Activated gamma-delta T cell treated with Interleukin-2 at 50 U/mL for 16 hours (primary cell): ENCODE measurements at places on chromosomes 13 and 19.

- DNase-seq, result no peak
These were observed 74.0 kb downstream of the CAB39L start for GRCh38 chr13:49369866-49370265.

DNA sequence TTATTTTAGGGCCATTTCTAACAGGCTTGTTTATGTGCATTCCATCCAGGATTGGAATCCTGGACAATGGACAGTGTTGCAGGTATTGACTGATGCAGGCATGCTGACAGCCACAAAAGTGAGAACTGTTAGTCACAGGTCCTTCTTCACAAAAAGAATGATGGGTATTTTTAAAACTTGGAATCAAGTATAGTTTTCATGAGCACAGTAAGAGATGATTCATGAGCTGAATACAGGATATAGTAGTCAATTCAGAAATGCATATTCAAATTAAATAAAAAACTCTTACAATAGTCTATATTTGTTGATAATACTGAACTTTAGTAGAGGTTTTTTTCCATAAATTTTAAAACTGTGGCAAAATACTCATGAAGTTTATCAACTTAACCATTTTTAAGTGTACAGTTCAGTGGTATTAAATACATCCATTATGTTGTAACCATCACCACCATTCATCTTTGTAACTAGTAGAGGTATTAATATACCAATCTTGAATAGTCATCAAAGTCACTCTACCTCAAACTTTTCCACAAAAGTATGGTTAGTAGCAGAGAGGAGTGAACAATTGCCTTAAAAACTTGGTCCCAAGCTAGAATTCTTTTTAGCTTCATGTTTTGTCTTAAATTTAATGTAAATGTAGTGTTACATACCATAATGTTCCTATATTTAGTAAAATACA lies 79.5 kb downstream of the KCNRG start:
- no peak for DNase-seq

DNA sequence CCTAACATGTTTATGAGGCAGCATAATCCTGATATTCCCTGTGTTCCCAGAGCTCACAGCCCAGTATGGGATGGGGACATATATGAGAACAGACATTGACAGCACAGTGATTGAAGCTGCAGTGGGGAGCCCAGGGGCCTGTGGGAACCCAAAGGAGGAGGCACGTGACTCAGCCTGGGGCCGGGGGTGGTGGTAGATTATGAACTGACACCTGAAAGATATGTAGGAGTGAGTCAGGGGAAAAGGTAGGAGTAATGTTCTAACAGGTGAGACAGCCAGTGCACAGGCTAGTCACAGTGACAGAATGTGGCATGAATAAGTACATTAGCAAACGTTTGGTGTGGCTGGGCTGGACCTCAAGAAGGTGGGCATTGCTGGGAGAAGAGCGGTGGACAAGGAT lies 29.0 kb downstream of the CKM start:
- DNase-seq, result no peak

DNA sequence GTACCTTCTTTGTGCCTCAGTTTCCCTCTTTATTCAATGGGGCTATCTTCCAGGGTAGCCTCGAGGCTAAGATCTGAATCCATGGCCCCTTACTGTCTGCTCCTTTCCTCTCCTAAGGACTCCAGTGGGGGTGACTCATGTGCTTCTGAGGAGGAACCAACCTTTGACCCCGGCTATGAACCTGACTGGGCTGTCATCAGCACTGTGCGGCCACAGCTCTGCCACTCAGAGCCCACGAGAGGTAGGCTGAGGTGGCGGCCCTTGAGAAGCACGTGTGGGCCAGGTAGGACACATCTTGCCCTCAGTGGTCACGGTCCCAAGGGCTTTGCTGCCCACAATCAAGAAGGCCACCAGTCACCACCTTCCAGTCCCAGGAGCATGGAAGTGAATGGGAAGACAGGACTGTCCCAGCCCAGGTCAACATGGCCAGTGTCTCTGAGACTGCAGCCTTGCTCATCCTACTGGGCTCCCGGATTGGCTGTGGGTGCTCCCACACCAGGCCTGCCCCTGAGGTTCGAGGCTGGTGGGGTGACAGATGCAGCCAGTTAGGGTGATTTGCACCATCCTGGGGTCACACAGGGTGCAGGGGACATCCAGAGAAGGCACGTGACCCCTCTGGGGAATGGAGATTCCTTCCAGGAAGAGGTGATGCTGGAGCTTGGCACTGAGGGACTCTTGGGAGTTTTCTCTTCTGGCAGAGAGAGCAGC lies 2.8 kb downstream of the TBC1D17 start:
- DNase-seq, result no peak

- no peak for DNase-seq
These were observed 520.7 kb upstream of the NBEA start for GRCh38 chr13:34421347-34421719.

DNA sequence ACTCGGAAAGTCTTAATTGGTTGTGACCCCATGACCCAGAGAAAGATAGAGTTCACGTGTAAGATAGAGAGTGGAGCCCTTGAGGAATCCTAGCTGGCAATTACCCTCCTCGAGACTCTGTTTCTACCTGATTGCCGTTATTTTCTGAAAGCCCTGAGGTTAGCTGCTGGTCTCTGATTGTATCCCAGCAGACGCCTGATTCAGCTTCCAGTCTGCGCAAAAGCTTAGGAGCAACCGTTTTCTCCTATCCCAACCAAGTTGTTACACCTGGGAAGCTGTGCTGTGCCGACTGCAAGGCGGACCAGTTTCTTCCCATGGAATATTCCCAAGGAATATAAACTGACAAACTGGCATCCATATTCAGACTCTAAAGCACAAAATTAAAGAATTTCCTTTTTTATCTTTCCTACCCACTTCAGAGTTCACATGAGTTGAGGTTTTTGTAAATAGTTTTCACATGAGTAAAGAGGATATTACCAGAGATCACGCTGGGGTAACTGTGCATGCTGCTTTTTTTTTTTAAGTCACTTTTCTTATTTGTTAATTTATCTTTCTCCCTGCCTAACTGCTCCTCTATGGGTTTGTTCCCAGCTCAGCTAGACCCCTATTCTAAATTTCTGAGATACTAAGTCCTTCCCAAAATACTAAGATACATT lies 1.5 kb upstream of the TRPC4 start:
- no peak for DNase-seq

GRCh38 chr13:19967621-19968020 lies 9.1 kb downstream of the ZMYM2 start:
- no peak for DNase-seq

- DNase-seq, result no peak
These were observed 38.6 kb upstream of the RGCC start for GRCh38 chr13:41418731-41419130.

GRCh38 chr19:56167064-56167578 lies 8.7 kb upstream of the GALP start:
- no peak for DNase-seq

GRCh38 chr13:71964491-71965100 lies 97.6 kb upstream of the DACH1 start:
- DNase-seq, result no peak

GRCh38 chr19:708154-709143 lies at the start of gene PALM:
PALM (plus strand) TSS chr19:708935; CDS start chr19:709147, 212 bp downstream.
- DNase-seq, result no peak

- DNase-seq, result no peak
These were observed 26.1 kb downstream of the IER2 start for GRCh38 chr19:13176345-13176744.

DNA sequence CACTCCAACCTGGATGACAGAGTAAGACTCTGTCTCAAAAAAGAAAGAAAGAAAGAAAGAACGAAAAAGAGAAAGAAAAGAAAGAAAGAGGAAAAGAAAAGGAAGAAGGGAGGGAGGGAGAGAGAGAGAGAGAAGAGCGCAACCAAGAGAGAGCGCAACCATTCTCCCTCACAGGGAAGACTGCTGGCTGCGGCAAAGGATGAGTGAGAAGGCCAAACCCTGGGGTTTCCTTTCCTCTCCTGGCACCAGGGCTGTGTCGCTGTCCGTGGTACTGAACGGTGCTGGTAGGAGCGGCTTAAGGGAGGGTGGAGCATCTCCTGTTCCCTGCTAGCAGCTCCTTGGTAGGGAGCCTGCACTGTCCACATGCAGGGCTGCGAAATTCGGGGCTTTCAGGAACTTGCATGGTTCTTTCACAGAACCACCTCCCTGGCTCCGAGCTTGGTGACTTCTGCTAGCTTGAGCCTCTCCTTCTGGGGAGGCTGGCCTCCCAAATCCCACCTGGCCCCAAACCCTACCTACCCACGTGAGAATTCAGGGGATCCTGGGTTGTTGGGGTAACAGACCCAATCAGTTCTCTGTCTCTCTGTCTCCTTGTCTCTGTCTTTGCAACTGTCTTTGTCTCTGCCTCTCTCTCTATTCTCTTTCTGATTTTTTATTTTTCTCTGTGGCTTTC lies 51.1 kb upstream of the ZNRF4 start:
- DNase-seq, result peak; percentile 49

DNA sequence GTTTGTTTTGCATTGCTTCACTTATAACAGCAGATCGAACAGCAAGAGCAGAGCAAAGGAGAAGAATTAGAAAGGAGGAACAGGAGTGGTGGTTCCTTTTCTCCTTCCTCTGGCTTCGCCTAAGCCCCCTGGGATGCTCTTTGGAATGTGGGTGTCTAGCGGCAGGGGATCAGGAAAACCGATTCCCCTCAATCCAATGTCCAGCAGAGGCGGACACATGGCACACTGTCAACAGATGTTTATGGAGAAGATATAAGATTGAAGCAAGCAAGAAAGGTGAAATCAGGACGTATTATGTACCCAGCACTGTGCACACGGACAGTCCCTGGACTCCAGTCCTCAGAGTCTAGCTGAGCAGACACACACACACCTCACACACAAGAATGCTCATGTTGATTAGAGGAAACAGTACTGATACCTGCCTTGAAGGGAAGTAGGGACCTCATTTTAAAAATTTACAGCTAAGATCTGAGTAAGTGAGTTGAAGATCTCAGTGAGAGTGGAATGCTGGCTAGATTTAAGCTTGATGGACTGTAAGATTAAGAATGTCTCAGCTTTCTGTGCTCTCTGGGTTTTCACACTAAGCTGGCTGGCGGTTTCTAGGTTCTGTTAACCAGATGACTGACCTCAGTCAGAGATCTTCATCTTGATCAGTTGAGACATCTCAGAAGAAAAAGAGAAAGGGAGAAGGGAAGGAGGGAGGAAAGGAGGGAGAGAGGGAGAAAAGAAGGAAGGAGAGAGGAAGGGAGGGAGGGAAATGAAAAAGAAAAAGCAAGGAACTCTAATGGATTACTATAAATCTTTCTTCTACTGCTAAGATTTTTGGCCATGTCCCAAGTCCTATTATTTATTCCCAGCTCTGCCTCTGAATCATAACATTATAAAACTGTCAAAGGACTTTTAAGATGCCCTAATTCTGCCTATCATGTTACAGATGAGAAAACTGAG lies 44.8 kb downstream of the FLT1 start:
- no peak for DNase-seq

DNA sequence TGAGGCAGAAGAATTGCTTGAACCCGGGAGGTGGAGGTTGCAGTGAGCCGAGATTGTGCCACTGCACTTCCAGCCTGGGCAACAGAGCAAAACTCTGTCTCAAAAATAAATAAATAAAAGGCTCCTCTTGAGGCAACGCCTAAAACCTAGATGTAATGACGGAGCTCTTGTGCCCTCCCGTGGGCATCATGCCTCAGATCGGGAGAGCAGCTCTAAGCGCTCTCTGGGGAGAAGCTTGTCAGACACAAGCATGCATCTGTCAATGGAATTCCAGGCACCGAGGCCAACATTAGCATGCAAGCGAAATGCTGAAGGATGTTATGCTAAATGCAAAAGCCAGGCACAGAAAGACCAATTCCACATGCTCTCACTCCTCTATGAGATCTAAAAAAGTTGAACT lies 45.6 kb upstream of the MRI1 start:
- no peak for DNase-seq

DNA sequence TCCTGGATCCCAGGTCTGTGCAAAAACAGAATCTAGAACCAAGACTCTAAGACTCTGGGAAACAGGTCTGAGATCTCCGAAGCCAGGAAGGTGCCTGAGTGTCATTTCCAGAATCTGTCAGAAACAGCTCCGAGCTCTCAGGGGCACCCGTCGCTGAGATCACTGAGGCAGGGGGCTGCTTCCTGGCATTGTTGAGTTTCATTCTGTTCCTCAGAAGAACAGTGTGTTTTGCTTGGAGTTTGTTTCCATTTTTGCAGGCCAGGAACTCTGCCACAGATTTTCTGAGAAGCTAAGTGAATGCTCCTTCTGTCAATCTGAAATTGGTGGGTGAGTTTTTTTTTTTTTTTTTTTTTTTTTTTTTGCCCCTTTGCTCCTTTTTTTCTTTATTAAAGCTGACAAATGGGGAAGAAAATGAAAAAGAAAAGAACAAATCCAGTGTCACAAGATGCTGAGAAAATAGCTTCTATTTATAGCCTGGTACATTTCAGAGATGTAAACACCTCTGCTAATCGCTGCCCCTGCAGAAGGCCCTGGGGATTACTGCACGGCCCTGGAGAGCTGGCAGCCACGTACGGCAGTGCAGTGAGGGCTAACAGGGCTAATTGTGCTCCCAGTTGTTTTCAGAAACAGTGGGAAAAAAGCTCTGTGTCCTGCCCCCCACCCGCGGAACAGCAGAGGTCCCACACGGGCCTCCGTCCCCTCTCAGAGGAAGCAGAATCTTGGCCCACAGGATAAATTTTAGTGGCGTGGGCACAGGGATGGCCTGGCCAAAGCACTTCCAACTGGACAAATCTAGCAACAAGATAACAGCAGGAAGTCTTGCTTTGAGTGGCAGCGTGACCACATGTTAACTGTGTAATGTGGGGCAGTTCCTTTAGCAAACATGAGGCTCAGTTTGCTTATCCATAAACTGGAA lies 237.6 kb upstream of the IRS2 start:
- no peak for DNase-seq

DNA sequence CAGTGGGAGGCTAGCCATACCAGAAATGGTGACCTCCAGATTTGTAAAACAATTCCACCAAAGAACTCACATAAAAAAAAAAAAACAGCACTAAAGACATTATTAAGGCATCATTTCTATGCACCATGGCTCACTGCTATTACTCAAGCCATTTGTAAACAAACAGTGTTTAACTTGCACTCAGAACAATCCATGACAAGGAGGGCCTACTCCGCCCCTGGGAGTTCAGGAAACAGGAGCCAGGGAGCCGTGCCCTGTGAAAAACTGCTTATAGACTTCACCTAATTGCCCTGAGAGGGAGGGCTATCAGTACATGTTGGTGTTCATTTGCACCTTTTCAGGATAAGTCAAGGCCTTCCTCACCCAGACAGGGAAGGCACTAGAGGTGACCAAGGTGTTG lies 103.2 kb downstream of the ZNF429 start:
- DNase-seq, result no peak

DNA sequence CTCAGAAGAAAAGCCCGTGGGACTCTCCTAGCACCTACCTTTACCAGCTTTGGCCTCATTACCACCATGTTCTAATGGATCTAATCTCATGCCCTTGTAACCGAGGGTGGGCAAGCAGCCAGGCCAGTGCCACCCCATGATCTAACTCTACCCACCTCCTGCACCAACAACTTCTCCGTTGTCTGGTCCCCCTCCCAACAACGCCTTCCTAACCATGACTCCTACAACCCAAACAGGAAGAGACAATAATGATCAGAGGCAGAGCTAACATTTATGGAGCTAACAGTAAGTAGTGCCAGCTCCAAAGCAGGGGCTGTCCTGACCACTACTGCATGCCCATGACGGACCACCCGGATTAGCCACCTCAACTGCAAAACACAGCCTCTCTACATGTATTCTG lies 3.5 kb downstream of the USP12 start:
- DNase-seq, result no peak
